ENCODE measurements at places on chromosomes 7 and 10.

DNA sequence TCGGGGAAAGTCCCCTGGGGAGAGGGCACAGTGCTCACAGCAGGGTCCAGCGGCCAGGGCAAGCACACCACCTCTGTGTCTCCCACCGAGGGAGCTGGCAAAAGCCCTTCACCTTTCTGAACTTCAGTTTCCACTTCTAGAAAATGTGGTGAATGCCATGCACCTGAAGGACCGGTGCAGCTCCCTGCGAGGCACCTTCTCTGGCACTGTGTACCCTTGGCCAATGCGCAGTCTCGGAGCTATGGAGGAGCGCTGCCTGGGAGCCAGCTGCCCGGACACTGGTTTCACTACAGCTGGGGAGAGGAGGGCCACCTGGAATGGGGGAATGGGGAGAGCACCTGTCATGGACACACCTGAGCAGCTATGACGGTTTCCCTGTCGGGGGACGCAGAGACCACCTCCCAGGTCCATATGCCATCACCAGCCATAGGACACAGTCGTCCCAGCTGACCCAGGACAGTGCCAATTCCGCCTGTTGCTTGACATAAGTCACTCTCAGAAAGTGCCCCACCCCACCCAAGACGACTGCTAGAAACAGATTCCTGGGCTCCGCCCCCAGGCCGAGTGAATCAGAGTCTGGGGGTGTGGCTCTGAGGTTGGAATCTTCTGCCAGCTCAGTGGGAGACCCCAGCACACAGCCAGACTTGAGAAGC lies 16.8 kb downstream of the RASGEF1A start:
- no peak for DNase-seq

DNA sequence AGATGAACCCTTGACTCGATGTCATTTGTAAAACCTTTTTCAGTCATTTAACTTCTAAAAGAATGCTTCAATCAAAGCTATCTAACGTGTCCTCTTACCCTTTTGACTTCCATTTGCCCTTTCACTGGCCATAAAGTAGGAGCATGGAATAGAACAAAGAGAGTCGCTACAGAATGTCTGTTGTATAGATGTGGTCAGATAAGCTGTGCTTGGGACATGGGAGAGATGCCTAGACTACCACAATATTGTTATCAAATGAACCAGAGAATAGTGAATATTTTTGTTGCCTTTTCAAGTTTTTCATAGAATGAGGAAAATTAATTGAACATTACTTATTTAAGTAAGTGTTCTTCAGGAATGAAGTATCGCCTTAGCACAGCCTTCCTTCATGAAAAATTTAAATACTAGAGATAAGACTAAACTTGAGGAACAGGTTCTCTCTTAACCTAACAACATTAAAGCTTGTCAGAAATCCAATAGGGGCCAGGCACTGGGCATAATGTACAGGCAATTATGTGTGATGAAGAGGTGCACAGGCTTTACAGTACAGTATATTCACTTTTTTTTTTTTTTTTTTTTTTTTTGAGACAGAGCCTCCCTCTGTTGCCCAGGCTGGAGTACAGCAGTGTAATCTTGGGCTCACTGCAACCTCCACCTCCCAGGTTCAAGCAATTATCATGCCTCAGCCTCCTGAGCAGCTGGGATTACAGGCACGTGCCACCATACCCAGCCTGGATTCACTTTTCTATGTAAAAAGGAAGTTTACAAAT lies 7.5 kb upstream of the KMT2E start:
- no peak for DNase-seq

- DNase-seq, result no peak
Measured at GRCh38 chr7:46672861-46673260, 751.8 kb upstream of the IGFBP3 start.

DNA sequence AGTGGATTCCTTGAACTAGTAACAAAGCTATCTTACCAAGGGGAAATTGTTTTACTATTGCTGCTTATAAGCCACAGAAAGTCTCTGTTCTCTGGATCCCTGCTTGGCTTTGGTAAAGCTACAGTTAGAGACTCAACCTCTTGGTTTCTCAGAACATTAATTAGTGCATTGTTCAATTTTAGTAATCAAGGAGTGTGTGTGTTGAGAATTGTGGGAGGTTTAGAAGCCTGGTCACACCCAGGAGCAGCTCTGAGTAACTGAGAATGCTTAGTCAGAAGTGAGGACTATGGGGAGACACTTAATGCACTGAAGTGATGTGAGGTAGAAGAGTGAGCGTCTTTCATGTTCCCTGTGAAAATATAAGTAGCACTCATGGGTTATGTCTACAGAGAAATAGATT lies 8.2 kb upstream of the ACTA2 start:
- DNase-seq, result no peak

DNA sequence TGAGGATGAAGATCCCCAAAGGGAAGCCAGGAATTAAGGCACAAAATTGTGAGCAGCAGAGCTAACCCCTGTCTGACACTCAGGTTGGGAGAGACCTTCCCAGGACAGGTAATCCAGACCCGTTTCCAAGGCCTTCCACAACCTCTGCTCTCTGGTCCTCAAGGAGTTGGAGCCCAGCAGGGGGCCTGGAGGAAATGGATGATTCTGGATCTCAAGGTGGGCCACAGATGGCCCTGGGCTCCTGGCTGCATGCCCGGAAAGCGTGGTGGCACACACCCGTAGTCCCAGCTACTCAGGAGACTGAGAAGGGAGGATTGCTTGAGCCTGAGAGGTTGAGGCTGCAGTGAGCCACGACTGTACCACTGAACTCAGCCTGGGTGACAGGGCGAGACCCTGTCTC lies 42.3 kb downstream of the DPYSL4 start:
- DNase-seq, result no peak

DNA sequence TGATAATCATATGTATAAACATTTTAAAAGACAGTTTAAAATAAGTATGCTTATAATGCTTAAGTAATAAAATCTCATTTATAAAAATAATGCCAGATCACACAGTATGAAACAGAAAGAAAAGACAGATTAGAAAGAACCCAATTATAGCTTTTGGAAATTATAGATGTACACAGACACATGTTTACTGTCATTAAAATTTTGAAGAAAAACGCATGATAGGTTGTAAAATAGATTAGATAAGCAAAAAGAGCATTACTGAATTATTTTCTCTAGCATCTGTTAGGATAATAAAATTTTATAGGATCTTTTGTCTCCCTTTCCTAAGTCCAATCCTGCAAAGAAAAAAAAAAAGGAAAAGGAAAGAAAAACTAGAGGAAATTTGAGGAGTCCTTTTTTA lies 1107.3 kb upstream of the LRRN3 start:
- no peak for DNase-seq
